Hepatocyte (in vitro differentiated cells): ENCODE measurements at places on chromosomes 12 and 14. TPM values are rescaled to one million over a fixed set of nuclear protein-coding genes. Genes with fewer than 3 reads are reported as not detected.

- H3K4me1 ChIP-seq, result no peaks in the 10 kb centered on the region
- no peaks in the 10 kb centered on the region for H3K36me3 ChIP-seq
- no peaks in the 10 kb centered on the region for H3K27me3 ChIP-seq
- no peak overlapping the region for H3K4me3 ChIP-seq
- no peak for DNase-seq
- no peak overlapping the region for H3K27ac ChIP-seq
Measured at GRCh38 chr12:2650261-2651067, 144.3 kb upstream of the FKBP4 start.

- H3K4me1 ChIP-seq, result peaks cover 7% of the 10 kb centered on the region
- no peak overlapping the region for H3K27ac ChIP-seq
- H3K4me3 ChIP-seq, result no peak overlapping the region
- no peaks in the 10 kb centered on the region for H3K36me3 ChIP-seq
- peaks cover 33% of the 10 kb centered on the region for H3K27me3 ChIP-seq
Measured at GRCh38 chr12:49707812-49708147, 575 bp upstream of the FMNL3 start.

- no peak overlapping the region for H3K4me3 ChIP-seq
- H3K27me3 ChIP-seq, result no peaks in the 10 kb centered on the region
- no peak overlapping the region for H3K27ac ChIP-seq
- H3K36me3 ChIP-seq, result no peaks in the 10 kb centered on the region
Measured at GRCh38 chr14:71734885-71735284, 197.3 kb upstream of the RGS6 start.

- no peak for DNase-seq
- no peaks in the 10 kb centered on the region for H3K4me1 ChIP-seq
- no peak overlapping the region for H3K4me3 ChIP-seq
- H3K27me3 ChIP-seq, result peaks cover 5% of the 10 kb centered on the region
Measured at GRCh38 chr12:108461058-108461660, 53.9 kb upstream of the FICD start.

- H3K27me3 ChIP-seq, result no peaks in the 10 kb centered on the region
- no peak for DNase-seq
- no peak overlapping the region for H3K27ac ChIP-seq
- H3K4me3 ChIP-seq, result no peak overlapping the region
- no peaks in the 10 kb centered on the region for H3K36me3 ChIP-seq
- no peaks in the 10 kb centered on the region for H3K4me1 ChIP-seq
Measured at GRCh38 chr12:31105668-31106067, 32.0 kb downstream of the DDX11 start.

DNA sequence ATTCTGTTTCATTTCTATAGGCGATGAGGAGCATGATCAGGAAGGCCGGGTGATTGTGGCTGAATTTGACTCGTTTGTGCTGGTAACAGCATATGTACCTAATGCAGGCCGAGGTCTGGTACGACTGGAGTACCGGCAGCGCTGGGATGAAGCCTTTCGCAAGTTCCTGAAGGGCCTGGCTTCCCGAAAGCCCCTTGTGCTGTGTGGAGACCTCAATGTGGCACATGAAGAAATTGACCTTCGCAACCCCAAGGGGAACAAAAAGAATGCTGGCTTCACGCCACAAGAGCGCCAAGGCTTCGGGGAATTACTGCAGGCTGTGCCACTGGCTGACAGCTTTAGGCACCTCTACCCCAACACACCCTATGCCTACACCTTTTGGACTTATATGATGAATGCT is 1.9 kb downstream of the APEX1 start:
- H3K27ac ChIP-seq, result peak overlapping the region; percentile 96
- DNase-seq, result no peak
- H3K4me3 ChIP-seq, result no peak overlapping the region
- H3K4me1 ChIP-seq, result peaks cover 26% of the 10 kb centered on the region
- H3K36me3 ChIP-seq, result no peaks in the 10 kb centered on the region

DNA sequence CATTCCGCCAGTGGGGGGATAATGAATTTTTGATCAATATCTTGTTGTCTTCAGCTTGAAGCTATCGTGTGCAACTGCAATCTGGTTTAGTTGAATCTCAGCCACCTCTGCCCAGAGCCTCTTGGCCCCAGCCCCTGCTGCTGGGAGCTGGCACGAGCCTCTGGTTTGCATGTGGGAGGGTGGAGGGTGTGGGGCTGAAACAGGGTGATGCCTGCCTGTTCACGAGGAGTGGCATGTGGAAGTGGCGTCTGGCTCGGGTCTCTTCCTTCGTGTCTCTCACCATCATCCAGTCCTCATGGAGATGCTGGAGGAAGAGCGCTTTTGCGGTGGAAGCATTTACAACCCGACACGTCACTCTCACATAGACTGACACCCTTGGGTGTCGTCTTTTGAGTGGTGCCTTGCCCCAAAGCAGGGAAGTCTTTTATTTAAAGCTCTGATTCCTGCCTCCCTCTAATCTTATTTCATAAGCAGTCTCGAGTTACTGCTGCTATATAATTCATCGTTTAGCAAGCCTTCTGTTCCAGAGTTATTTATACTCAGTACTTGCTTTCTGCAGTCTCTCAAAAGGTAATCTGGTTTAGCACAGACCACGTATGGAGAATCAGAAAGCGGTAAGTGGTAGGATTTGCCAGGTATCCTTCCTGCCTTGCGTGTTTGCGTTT is 64.5 kb downstream of the AACS start:
- H3K27me3 ChIP-seq, result no peaks in the 10 kb centered on the region
- H3K27ac ChIP-seq, result no peak overlapping the region
- peaks cover 5% of the 10 kb centered on the region for H3K4me1 ChIP-seq
- no peaks in the 10 kb centered on the region for H3K36me3 ChIP-seq

GRCh38 chr12:121038861-121039668 is at the start of gene OASL:
OASL (minus strand) TSS chr12:121039246; CDS start chr12:121038971, 275 bp downstream.
- no peaks in the 10 kb centered on the region for H3K27me3 ChIP-seq
- DNase-seq, result peak; percentile 2
- no peak within 1 kb of the TSS for H3K4me3 ChIP-seq
- no peaks in the 10 kb centered on the region for H3K36me3 ChIP-seq

GRCh38 chr12:71691504-71692129 is 5.7 kb downstream of the TMEM19 start:
- no peaks in the 10 kb centered on the region for H3K36me3 ChIP-seq
- no peaks in the 10 kb centered on the region for H3K27me3 ChIP-seq
- H3K4me1 ChIP-seq, result peaks cover 14% of the 10 kb centered on the region
- H3K4me3 ChIP-seq, result no peak overlapping the region
- no peak overlapping the region for H3K27ac ChIP-seq

- H3K27me3 ChIP-seq, result no peaks in the 10 kb centered on the region
- no peaks in the 10 kb centered on the region for H3K36me3 ChIP-seq
- H3K4me1 ChIP-seq, result peaks cover 15% of the 10 kb centered on the region
- H3K27ac ChIP-seq, result peak overlapping the region; percentile 73
Measured at GRCh38 chr14:67918838-67919237, 99.3 kb downstream of the RAD51B start.

DNA sequence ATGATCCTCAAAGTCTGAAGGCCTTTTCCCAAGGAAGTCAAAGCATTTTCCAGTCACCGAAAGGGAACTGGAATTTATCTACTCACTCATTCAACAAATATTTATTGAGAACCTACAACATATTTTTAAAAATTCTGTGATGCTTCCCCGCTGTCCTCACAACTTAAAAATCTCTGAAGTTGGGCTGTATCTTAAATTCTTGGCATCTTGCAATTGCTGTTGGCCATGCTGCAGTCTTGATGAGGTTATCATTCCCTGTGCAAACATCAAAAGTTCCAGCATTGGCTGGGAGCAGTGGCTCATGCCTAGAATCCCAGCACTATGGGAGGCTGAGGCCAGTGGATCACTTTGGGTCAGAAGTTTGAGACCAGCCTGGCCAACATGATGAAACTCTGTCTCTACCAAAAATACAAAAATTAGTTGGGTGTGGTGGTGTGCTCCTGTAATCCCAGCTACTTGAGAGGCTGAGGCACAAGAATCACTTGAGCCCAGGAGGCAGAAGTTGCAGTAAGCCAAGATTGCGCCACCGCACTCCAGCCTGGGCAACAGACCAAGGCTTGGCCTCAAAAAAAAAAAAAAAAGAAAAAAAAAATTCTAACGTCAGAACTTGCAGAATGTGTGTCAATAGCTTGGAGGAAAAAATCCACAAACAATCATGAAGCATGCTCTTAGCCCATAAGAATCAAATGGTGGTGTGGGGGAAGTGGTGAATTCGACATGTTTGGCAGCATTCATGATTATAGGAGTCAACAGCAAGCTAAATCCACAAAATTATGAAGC is 34.9 kb downstream of the CCDC177 start:
- H3K27me3 ChIP-seq, result no peaks in the 10 kb centered on the region
- no peak overlapping the region for H3K27ac ChIP-seq
- DNase-seq, result no peak
- no peak overlapping the region for H3K4me3 ChIP-seq
- H3K4me1 ChIP-seq, result no peaks in the 10 kb centered on the region

DNA sequence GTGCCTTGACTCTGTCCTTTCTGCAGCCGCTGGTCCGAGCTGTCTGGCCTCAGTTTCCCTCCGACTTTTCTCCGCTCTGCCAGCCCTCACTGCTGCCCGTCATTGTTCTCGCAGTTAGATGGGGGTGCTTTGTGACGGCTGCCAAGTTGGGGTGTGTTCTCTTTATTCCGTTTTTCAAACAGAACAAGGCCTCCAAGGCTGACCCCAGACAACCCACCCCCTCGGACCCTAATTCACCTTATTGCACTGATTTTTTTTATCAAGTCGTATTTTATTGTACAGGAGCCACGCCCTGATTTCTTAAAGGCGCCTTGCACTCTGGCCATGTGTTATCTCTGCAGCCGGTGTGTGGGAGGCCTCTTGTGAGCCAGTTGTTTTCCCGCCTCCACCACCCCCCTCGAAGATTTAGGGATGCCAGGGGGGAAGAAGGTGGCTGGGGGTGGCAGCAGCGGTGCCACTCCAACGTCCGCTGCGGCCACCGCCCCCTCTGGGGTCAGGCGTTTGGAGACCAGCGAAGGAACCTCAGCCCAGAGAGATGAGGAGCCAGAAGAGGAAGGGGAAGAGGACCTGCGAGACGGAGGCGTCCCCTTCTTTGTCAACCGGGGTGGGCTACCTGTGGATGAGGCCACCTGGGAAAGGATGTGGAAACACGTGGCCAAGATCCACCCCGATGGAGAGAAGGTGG is 1.3 kb downstream of the VASH1 start:
- no peak overlapping the region for H3K27ac ChIP-seq
- H3K4me3 ChIP-seq, result peak overlapping the region; percentile 99
- H3K27me3 ChIP-seq, result peaks cover 27% of the 10 kb centered on the region
- DNase-seq, result no peak
- H3K36me3 ChIP-seq, result no peaks in the 10 kb centered on the region
- H3K4me1 ChIP-seq, result peaks cover 10% of the 10 kb centered on the region

- H3K27me3 ChIP-seq, result no peaks in the 10 kb centered on the region
- DNase-seq, result no peak
- H3K4me1 ChIP-seq, result peaks cover 4% of the 10 kb centered on the region
- H3K36me3 ChIP-seq, result no peaks in the 10 kb centered on the region
- H3K27ac ChIP-seq, result peak overlapping the region; percentile 52
Measured at GRCh38 chr12:63843254-63843720, 1.2 kb upstream of the SRGAP1 start.

DNA sequence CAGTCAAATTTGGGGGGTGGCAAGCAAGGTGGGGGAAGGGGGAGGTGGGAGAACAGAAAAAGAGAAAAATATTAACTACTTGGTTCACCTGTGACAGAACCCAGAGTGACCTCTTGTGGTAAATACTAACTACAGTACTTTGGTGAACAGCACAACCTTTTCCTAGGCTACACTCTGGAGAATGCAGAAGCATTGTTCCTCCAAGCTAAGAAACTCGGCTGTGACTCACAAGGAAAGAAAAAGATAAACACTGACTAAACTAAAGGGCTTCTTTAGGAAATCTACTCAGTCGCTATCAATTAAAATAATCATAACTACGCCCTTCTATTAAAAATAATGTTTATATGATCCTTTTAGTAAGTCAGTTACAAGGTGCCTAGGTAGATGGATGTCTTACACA is 5.4 kb downstream of the KCNH5 start:
- H3K4me3 ChIP-seq, result no peak overlapping the region
- H3K27ac ChIP-seq, result no peak overlapping the region
- no peaks in the 10 kb centered on the region for H3K4me1 ChIP-seq

DNA sequence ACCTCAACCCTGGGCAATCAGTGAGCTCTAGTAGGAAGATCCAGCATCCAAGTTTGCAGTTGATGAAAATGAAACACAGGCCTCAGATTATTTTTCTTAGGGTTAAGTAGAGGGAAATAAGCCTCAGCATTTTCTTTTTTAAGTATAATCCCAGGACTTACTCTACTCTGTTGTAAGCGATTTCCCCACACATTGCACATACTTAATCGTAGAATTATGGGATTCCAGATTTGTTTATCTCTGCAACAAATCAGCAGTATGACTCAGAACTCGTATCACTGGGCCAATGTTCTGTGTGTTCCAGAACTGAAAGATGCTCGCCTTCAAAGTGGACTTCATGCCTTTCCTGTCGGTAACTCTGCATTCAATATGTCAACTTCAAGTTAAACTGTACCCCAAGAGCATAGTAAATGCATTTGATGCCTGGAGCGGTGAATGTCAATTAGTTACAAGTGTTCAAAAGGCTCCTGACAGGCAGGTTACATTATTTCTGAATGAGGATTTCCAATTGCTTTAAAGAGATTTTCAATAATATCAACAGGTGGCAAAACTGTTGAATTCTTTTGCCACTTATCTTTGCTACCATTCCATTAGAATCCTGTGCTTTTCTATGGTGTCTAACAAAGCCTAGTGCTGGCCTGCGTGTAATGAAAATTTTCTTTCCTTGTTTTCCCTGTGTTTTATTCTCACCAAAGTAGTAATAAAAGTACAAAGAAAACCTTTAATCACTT is 323.8 kb upstream of the SYT1 start:
- no peak overlapping the region for H3K4me3 ChIP-seq
- H3K27ac ChIP-seq, result no peak overlapping the region
- H3K27me3 ChIP-seq, result no peaks in the 10 kb centered on the region
- no peak for DNase-seq

GRCh38 chr14:89507926-89508460 is 91.0 kb upstream of the FOXN3 start:
- no peak overlapping the region for H3K4me3 ChIP-seq
- no peaks in the 10 kb centered on the region for H3K36me3 ChIP-seq
- H3K27me3 ChIP-seq, result no peaks in the 10 kb centered on the region

- H3K27ac ChIP-seq, result no peak overlapping the region
- no peak overlapping the region for H3K4me3 ChIP-seq
- no peak for DNase-seq
Measured at GRCh38 chr14:61244009-61244408, 37.1 kb downstream of the TMEM30B start.

- H3K27me3 ChIP-seq, result no peaks in the 10 kb centered on the region
- no peaks in the 10 kb centered on the region for H3K36me3 ChIP-seq
- no peak for DNase-seq
- no peak overlapping the region for H3K27ac ChIP-seq
Measured at GRCh38 chr14:22096514-22096895, 422.9 kb upstream of the OR4E1 start.

LHX5 gene
- total RNA-seq, result 0.04 and 0.10 TPM in 2 replicates

TMEM63C gene
- total RNA-seq, result 4.9 and 5.1 TPM in 2 replicates

KLHL33 gene
- not detected in 2 replicates for total RNA-seq

FGF23 gene
- 2.6 and 3.1 TPM in 2 replicates for total RNA-seq

FNTB gene
- 11.3 and 18.1 TPM in 2 replicates for total RNA-seq

SIX6 gene
- total RNA-seq, result not detected in 2 replicates

CABP1 gene
- 1.5 TPM in 1 of 2 replicates, not detected in the other for total RNA-seq

KRT74 gene
- not detected in 2 replicates for total RNA-seq

LYZ gene
- 282 and 304 TPM in 2 replicates for total RNA-seq

CMKLR1 gene
- 1.4 and 2.2 TPM in 2 replicates for total RNA-seq

WNT1 gene
- not detected in 2 replicates for total RNA-seq
